ENCODE measurements at places on chromosomes 3 and 15. TPM values are rescaled to one million over a fixed set of nuclear protein-coding genes. Genes with fewer than 3 reads are reported as not detected.
A peak's percentile ranks its signal among the peaks of the same experiment; 100 is the strongest.

LMCD1 gene
- total RNA-seq = 26.5 TPM

FBLN2 gene
- total RNA-seq = 6.3 TPM

DNA sequence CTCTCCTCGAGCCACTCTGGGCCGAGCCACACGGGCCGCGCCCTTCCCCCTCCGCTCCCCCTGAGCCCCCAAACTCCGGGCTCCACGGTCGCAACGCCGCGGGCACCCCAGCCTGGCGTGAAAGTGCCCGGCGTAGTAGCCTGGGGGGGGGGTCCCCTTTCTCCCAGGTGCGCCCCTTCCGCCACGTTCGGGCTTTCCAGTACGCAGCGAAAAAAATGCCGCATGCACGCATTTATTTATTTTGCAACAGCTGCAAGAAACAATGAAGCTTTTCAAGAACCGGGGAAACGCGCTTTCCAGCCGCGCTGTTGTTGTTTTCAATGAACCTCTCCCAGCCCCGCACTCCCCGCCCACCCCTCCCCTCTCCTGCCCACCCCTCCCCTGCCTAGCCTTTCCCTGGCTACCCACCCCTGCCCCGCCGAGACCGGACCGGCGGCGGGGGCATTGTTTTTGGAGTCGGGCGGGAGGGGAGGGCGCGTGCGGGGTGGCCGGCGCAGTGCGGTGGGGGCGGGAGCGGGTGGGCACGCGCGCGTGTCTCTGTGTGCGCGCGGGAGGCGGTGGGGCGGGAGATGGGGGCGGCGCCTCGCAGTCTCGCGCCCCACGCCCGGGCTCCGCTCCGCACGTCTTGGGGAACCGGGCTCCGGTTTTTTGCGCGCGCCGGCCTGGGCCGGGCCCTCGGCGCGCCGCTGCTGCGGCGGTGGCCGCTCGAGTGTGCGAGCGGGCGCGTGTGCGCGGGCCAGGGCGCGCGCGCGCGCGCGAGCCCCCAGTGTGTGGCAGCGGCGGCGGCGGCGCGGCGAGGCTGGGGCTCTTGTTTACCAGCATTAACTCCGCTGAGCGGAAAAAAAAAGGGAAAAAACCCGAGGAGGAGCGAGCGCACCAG, at the start of gene IGF1R:
Gene IGF1R (plus strand): TSS at position 766 of the 880 bp plus-strand sequence. CDS start 1,043 bp downstream, outside the sequence.
- DNase-seq = peak; percentile 25

DNA sequence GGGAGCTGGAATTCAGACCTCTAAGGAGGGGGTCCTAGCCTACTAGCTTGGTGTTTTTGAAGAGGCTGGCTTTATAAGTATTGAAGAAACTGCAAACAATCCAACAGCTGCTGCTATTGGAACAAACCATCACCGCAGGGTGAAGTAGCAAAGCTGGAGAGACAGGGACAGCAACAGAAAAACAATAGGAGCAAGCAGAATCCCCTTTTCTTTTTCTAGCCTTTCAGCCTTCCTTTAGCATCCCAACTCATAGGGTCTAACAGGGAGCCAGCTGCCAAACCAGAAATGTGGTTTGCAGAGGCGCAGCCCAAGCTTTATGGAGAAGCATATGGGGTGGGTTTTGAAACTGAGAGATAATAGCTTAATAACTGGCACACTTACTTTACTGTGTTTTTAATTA, 106.2 kb upstream of the CHMP2B start:
- DNase-seq = no peak

DNA sequence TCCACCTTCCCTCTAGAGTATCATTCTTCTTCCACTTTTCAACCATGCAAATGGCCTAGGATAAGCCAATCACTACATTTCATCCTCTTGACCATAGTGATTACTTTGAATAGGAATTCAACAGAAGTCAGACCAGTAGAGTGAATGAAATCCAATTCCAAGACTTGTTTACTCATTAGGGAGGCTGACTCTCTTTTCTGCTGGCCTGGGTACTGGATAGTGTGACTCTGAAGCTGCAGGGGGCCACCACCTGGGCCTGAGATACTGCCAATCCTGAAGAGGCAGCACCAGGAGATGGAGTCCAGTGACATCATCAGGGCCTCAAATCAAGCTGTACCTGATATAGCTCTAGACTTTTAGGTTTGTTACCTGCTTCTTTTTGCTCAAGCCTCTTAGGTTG, 7.0 kb upstream of the FSTL1 start:
- DNase-seq = no peak

DNA sequence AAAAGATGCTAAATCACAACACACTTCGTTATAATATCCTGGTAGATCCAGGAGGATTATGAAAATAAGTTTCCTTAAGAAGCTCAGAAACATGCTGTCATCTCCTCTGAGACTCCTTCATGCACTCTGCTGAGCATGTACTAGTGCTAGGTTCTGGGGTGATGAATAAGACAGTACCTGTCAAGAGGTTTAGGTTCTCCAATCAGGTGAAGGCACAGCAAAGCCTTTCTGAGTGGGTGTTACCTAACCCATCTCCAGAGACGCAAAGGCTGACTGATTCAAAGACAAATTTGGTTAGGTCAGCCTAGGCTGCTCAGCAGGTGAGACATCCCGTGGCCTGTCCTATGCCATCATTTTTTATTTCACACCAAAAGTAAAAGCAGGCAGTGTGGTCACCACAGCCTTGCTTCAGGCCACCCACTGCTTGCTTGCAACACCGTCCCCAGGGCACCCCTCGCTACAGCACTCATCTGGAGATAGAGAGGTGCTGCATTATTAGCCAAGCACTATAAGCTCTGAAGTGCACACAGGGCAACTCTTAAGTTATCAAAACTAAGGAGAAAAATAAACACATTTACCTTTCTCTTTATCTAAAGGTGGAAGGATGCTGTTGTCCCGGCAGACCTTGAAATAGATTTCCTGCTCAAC, 117.2 kb downstream of the TJP1 start:
- DNase-seq = no peak

DNA sequence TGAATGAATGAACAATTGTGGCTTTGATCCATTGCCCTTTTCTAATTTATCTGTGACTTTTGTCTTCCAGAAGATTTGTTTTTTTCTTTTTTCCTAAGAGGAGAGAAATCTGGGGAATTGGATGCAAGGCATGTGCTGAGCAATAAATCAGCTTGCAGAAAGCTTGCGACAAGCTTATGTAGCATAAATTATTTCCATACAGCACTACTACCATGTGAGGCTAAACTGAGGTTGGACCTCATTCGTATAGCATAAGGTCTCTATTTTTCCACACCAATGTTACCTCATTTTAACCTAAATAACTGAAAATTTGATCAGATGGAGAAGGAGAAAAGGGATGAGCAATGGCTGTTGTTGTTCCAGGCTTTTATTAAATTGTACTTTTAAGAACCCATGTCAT, 455.6 kb downstream of the TUSC7 start:
- DNase-seq = no peak

DNA sequence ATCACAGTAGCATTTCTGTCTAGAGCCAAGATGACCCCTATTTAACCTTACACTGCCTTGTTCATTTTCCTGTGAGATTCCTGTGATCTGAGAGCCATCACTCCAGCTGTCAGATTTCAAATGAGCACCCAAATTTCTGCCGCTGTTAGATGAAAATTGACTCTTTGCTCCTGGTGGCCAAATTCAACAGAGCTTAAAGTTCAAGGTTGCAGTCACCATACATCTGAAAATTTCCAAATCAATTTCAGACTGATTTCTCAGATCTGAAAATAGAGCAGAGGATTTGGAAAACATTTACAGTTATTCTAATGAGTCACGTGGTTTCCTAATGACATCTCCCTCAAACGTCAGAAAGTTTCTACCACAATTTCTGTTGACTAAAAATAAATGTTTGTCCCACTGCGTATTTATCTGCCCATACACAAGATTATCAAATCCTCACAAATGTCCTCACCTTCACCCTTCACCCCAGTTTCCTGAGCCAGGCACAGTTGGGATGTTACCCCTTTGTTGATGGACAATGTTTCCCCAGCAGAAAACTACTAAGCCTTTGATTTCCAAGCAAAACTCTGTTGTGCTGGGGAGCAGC, 16.4 kb downstream of the HDC start:
- no peak for DNase-seq
